ENCODE measurements at places on chromosomes 1 and 21.

DNA sequence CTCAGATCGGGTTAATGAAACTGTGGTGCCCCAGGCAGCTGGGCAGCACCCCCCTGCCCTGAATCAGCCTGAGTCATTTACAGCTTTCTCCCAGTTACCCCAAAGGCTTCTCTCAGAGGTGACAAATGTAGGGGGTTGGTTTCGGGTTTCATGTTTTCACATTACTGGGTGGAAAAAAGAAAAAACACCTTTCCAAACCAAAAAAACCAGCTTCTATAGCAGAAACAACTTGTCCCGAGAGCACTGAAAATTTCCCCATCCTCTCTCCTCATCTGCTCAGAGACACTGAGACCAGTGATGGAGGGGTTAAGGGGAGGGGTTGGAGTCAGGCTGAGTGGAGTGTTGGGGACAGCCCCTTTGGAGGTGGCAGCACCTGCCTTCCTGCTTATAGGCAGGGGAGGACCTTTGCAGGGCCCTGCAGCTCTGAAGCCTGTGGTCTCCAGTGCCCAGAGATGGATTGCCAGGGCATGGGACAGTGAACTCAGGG lies 15.6 kb downstream of the UTP11 start:
- peak; percentile 73 for DNase-seq

GRCh38 chr1:11504599-11504998 lies 25.6 kb downstream of the DISP3 start:
- DNase-seq = no peak

DNA sequence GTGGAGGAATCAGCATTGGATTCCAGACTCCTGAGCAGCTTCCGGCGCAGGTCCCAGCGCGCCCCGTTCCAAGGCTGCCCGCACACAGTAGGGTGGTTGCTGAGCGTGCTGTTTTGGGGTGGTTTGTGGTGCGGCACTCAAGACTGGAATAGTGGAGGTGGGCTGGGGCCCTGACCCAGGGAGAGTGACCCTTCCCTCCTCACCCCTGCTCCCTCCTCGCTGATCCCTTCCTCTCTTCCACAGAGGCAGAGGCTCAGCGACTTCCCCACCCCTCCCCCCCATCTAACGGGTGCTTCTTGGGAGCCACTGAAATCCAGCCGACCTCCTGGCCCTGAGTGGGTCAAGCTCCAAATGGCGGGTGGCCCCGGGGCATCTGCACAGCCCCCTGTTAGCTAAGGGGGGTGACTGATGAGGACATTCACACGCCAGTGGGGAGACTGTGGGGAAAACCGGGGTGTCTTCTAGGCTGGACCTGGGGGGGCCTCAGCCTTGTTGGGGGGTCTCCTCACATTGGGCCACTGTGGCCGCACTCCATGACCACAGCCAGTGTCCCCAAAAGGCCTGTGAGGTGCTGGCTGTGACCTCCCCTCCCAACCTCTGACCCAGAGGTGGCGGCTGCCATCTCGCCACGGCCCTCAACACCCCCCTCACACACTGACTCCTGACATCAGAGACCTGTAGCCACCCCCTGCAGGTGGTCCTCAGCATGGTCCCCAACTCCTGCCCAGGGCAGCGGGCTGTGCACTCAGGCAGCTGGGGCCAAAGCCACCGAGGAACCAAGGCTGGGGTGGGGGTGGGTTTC lies 3.9 kb upstream of the HES4 start:
- no peak for DNase-seq

GRCh38 chr1:228164561-228165371 lies 838 bp upstream of the IBA57 start:
- no peak for DNase-seq

GRCh38 chr1:220157738-220158137 lies 63.8 kb downstream of the IARS2 start:
- no peak for DNase-seq

DNA sequence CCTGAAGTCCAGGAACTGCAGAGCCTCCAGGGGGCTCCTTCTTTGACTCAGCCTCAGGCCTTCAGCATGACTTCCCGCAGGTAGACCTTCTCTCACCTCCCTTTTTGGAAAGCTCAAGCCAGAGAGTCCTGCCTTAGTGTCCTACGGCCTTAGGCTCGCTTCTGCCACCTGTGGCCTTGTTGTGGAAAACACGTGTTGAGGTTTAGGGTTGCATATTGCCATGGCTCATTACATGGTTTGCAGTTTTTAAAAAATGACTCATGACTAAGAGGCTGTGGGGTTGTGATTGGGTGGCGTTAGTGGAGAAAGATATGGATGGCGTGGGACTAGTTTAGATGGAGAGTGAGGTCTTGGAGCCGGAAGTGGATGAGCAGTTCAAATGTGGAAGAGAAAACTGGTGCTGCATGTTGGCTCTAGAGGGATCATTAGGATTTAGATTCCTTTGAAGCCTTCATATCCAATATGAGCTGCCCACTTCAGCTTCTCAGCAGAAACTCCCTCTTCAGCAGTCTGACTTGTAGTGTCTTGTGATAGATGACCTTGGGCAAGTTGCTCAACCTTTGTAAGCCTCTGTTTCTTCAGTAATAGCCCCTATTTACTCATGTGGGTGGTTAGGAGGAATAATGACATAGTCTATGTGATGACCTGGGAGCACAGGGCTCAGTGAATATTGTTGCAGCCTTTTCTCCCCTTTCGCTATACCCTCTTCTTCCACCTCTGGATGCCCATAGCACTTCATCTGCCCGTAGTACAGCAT lies 6.5 kb upstream of the FGGY start:
- DNase-seq = peak; percentile 7

- DNase-seq = no peak
Measured at GRCh38 chr1:200306944-200307754, 102.7 kb downstream of the ZNF281 start.

DNA sequence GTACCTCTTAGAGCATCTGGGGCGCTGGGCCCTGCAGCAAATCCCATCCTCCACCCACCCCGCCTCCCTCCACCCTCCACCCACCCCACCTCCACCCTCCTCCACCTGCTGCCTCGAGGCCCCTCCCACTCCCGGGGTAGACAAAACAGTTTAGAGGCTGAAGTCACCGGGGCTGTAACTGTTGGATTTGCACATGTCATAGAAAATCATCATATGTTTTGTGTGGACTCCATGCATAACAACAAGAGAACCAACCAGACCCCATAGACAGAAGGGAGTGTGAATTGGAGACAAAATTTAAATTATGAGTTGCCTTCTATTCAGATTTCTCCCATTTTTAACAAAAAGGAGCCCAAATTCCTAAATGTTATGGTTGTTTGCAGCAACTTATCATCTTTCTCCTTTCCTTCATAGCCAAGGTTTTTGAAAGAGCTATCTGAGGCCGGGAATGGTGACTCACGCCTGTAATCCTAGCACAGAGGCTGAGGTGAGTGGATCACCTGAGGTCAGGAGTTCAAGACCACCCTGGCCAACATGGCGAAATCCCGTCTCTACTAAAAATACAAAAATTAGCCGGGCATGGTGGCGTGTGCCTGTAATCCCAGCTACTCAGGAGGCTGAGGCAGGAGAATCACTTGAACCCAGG lies 28.2 kb upstream of the LGALS8 start:
- DNase-seq = no peak

- no peak for DNase-seq
Measured at GRCh38 chr1:212518188-212519054, 85.7 kb downstream of the NENF start.

DNA sequence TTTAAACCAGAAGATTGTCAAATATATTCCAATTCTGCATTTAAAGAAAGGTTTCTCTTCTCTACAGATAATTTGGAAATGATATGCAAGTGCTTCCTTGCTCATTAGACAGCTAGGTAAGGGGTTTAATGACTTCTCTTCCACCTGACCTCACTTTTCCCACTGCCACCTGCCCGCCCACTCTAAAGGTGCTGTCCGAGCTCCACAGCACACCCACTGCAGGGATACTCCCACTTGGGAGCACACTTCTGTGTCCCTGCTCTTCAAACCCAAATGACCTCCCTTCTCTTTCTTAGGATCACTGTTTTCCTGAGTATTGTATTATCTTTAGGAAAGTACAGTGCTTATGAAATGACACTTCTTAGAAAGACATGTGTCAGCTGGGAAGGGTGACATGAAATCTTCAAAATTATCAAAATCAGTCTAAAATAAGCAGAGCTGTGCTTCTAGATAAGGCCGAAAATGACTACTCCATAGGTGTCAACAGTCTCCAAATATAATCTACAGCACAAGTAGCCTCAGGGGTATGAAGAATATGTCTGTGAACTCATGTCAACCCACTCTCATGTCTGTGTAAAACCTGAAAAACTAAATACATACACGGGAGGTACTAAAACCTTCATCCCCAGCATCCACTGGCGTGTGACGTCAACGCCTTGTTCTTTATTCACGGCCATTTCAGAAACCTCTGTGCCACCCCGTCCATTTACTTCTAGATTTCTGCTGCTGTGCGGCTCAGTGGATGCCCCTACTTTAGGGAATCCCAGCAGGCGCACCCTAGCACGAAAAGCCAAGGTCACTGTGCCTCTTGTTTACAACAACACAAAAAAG lies 71.0 kb downstream of the SLC45A1 start:
- no peak for DNase-seq

GRCh38 chr1:93763704-93764365 lies 82.2 kb upstream of the BCAR3 start:
- no peak for DNase-seq

DNA sequence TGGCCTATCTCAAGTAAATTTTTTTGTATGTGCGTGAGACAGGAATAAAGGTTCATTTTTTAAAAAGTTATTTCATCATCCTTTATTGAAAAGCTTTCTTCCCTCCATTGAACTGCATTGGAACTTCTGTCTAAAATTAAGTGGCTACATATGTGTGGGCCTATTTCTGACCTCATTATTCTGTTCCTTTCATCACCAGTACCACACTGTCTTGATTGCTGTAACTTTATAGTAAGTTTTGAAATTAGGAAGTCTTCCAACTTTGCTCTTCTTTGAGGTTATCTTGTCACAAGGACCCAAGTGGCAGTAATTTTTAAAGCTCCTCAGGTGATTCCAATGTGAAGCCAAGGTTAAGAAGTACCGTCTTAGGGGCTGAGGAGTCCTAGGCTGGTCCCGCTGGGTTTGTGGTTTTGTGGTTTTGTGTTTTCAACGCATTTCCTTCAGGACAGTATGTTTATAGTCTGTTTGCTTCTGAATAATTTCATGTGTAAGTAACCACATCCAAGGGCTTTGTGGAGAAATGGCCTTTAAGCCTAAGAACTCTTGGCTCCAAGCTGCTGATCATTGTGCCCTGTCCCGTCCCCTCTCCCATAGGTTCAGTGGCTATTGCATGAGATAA lies 12.4 kb upstream of the SCAF4 start:
- no peak for DNase-seq

- DNase-seq = no peak
Measured at GRCh38 chr1:195965475-195965874, 642.8 kb downstream of the KCNT2 start.

DNA sequence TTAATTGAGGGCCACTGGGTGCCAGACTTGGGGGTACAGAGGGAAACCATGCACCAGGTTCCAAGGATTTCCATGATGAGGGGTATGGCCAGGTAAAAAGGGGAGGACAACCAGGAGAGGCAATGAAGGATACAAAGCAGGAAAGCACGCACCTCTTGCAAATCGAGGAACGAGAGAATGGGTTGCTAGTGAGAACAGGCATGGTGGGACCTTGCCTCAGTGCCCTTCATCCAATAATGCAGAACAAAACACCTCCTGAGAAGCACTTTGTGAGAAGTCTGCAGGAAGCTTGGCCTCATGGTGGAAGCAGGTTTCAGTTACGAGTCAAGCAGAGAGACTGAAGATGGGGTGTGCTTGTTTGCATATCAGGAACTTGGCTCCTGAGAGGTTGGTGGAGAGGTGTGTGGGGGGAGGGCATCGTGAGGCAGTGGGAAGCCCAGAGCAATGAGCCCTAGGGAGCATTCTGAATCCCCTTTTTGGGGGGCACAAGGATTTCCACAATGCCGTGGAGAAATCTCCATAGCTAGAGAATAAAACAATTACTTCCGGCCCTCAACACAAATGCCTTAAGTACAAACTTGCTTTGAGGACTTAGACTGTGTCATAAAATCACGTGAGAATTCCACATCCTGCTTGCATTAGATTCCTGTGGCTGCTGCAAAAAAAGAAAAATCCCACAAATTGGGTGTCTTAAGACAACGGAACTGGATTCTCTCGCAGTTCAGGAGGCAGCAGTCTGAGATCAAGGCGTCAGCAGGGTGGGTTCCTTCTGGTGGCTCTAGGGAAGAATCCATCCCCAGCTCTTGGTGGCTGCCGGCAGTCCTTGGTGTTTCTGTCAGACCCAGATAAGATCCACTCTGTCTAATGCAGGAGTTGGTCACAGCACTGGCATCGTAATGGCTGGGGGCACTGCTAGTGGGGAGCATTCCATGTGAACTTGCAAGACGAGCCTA lies 54.9 kb upstream of the BACE2 start:
- DNase-seq = no peak

DNA sequence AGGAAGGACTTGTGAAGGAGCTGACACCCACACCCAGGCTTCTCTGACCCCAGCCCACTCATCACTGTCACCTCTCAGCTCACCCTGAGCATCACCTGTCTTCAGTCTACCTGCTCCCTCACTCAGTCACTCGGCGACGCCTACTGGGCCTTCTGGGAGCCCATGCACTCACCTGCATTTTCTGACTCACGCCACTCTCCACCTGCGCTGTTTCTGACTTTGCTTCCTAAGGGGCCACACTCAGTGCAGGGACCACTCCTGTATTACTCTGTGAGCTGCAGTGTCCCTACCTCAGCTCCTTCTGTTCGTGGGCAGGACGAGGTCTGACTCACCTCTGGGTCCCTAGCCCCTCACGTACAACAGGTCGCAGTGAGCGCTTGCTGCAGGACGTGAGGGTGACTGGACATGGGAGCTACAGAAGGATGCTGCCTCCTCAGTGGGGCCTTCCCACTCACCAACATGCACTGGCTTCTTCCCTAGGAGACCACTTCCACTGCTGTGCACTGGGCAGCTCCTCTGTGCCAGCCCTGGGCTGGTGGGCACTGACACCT lies 102.3 kb downstream of the GLIS1 start:
- DNase-seq = no peak

- DNase-seq = no peak
Measured at GRCh38 chr1:231196307-231196706, 34.4 kb downstream of the TRIM67 start.

GRCh38 chr1:221397141-221397540 lies 344.7 kb downstream of the DUSP10 start:
- DNase-seq = no peak

DNA sequence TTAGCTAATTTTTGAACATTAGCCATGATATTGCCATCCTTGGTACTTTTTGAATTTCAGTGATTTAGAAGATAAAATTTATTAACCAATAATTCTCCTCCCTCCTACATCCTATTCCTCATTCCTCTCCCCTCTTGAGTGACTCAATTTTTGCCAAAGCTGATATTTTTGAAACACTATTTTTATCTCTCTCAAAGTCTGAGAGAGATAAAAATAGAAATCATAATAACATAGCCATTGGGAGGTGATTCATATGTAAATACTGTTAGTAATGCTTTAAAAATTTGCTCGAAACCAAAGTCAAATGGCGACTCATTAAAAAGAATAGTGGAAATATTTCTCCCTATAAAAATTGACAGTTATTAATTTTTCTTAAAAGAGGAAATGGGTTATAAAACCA lies 97.4 kb downstream of the PATJ start:
- no peak for DNase-seq

GRCh38 chr1:22093513-22093912 lies 41.0 kb downstream of the CDC42 start:
- no peak for DNase-seq

All from stimulated activated CD4-positive, alpha-beta T cell treated with anti-CD3 and anti-CD28 coated beads, Interleukin-4, amount 100 ng/mL, for 1 hour (primary cell).